ENCODE measurements at places on chromosomes 11 and 22. TPM values are rescaled to one million over a fixed set of nuclear protein-coding genes. Genes with fewer than 3 reads are reported as not detected.
A peak's percentile ranks its signal among the peaks of the same experiment; 100 is the strongest.

DNA sequence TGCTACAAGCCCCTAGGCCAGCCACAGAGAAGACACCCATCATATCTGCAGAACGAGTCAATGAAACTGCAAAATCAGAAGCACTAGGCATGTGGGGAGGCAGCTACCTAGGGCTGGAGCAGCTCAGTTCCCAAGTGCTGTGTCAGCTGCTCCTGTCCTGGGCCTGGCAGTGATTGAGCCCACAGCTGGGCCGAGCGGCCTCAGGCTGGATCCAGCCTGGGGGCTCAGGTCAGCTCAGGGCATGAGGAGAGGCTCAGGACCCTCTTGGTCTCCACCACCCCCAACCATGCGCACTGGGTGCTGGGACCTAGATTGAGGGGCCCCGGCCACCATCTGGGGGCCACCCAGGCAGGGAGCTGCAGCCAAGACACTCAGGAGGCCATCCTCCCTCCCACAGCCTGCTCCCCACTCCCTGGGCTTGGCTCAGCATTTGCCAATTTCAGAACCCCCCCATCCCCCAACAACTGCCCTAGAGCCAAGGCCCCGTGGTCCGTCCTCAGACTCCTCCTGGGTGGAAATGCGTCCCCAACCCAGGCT lies 2.4 kb upstream of the TNNT3 start:
- peaks cover 20% of the 10 kb centered on the region for H3K27me3 ChIP-seq
- peaks cover 19% of the 10 kb centered on the region for H3K4me1 ChIP-seq
- peak overlapping the region; percentile 0 for H3K27ac ChIP-seq
- peak overlapping the region; percentile 31 for H3K4me3 ChIP-seq
- H3K36me3 ChIP-seq: peaks cover 8% of the 10 kb centered on the region

- H3K4me1 ChIP-seq: peaks cover 7% of the 10 kb centered on the region
- peaks cover 5% of the 10 kb centered on the region for H3K36me3 ChIP-seq
- no peak for DNase-seq
- H3K4me3 ChIP-seq: no peak overlapping the region
These were observed 406.0 kb downstream of the TBC1D22A start for GRCh38 chr22:47168441-47168840.

- H3K36me3 ChIP-seq: no peaks in the 10 kb centered on the region
- H3K4me3 ChIP-seq: no peak overlapping the region
- no peak for DNase-seq
- peaks cover 6% of the 10 kb centered on the region for H3K27me3 ChIP-seq
- no peak overlapping the region for H3K27ac ChIP-seq
- H3K4me1 ChIP-seq: peaks cover 5% of the 10 kb centered on the region
These were observed 5.1 kb upstream of the CLPB start for GRCh38 chr11:72439455-72439854.

DNA sequence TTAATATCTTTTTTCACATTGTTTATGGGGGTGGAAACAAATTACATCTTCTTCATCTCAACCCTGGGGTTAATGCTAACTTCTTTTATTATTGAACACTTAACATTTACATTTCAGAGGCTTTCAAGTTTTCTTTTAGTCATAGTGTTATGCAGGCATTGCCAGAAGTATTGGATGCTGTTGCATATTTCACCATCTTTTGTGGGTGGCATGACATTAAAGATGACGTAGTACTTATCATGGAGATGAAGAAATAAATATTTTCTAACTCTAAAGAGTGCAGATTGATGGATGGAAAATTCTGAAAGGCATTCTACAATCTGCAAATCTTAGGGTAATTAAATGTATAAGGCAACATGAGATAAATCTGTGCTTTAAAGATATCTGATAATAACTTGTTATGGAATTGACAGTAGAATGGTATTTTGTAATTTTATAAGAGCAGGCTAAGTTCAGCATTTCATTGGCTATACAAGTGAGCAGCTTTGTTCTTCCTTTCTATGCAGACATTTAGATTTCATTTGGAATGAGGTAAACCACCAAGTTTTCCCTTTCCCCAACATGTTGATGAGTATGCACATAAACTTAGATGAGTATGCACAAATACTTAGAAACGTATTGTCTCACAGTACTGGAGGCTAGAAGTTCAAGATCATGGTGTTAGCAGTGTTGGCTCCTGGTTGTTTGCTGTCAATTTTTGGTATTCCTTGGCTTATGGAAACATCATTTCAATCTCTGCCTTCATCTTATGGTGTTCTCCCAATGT lies 924.4 kb downstream of the METTL15 start:
- no peaks in the 10 kb centered on the region for H3K36me3 ChIP-seq
- no peaks in the 10 kb centered on the region for H3K4me1 ChIP-seq
- no peak for DNase-seq
- H3K27ac ChIP-seq: no peak overlapping the region

GRCh38 chr11:127965939-127966668 lies 621.3 kb downstream of the ETS1 start:
- no peaks in the 10 kb centered on the region for H3K36me3 ChIP-seq
- H3K27ac ChIP-seq: no peak overlapping the region
- DNase-seq: no peak
- H3K4me3 ChIP-seq: no peak overlapping the region
- no peaks in the 10 kb centered on the region for H3K4me1 ChIP-seq
- H3K27me3 ChIP-seq: peaks cover 59% of the 10 kb centered on the region

GRCh38 chr22:25223269-25223850 lies 3.9 kb downstream of the CRYBB2 start:
- no peak overlapping the region for H3K4me3 ChIP-seq
- DNase-seq: no peak
- no peaks in the 10 kb centered on the region for H3K4me1 ChIP-seq

The OR52N4 gene
- 1.4 TPM for total RNA-seq

The ACTN3 gene
- 0.30 TPM for total RNA-seq

The CTSW gene
- 52.7 TPM for total RNA-seq

The SLC22A12 gene
- not detected for total RNA-seq

The MS4A6E gene
- total RNA-seq: not detected

The IPO7 gene
- 57.2 TPM for total RNA-seq

The GAL3ST1 gene
- total RNA-seq: not detected

The NAALADL1 gene
- total RNA-seq: 12.5 TPM
